ENCODE measurements at places on chromosomes 1 and 21.

DNA sequence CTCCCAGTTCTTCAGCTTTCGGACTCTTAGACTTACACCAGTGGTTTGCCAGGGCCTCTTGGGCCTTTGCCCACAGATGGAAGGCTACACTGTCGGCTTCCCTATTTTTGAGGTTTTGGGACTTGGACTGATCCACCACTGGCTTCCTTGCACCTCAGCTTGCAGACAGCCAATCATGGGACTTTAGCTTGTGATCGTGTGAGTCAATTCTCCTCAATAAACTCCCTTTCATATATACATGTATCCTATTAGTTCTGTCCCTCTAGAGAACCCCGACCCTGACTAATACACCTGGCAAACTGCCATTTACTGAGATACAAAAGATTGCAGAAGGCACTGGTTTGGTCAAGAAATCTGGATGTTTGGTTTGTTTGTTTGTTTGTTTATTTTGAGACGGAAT, 6.4 kb upstream of the RAB4A start:
- no peak for DNase-seq

DNA sequence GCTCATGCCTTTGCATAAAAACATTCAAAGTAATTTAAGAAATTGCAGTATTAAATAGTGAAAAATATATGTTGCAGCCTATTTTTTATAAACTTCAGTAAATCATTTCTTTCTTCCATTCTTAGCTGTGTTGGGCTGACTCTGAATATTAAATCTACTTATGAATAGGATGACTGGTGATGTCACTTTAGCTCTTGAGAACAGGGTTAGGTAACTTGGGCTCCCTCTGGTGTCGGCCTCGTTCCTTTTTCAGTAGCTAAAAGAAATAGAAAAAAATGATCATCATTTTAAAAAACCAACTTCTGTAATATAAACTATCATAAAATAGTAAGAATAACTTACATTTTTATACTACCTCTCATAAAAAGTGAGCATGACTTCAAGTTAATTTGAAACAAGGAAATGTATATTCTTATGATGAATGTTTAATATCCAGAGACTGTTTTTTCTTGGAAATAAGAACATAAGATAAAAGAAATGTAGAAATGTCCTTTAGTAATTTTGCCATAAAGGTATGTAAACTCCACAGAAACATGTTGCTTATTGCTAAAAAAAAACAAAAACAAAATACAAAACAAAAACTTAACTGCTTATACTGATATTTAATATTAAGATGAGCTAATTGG, 26.8 kb upstream of the NCAM2 start:
- no peak for DNase-seq

DNA sequence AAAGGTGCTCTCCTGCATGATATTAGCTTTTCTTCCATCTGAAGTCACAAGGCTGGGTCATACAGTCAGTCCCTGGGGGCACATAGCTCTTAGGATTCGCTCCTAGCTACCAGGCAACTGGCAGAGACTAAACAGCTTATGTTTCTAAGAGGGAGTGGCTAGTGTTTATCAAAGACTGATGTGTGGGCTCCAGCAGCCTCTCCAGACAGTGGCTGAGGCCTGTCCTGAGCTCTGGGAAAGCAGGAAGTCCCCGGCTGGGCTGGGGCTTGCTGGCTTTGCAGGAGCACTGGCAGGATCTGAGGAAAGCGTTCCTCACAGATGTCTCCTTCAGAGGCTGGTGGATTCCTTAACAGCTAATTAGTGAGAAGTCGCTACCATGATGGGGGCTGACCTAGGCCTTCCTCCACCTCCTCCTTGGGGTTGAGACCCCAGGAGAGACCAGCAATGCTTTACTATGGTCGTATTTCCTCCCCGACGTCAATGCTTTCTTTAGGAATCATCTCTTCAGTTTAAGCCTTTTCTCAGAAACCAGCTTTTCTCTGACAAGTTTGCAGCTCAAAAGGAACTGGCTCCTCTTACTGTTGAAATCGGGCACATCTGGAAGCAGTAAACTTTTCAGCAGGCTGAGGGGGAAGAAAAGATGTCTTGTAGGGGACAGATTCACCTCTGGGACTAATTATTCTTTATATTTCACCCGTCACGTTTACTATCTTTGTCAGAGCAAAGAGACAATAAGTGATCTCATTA, 33.5 kb upstream of the HHAT start:
- DNase-seq = no peak

- no peak for DNase-seq
Measured at GRCh38 chr1:171300401-171300800, 13.6 kb upstream of the FMO4 start.

- no peak for DNase-seq
Measured at GRCh38 chr1:151715726-151716404, 738 bp downstream of the CELF3 start.

GRCh38 chr1:52239708-52240001, 97.8 kb downstream of the ZFYVE9 start:
- DNase-seq = no peak

- DNase-seq = no peak
Measured at GRCh38 chr21:45263534-45263933, 24.2 kb downstream of the POFUT2 start.

DNA sequence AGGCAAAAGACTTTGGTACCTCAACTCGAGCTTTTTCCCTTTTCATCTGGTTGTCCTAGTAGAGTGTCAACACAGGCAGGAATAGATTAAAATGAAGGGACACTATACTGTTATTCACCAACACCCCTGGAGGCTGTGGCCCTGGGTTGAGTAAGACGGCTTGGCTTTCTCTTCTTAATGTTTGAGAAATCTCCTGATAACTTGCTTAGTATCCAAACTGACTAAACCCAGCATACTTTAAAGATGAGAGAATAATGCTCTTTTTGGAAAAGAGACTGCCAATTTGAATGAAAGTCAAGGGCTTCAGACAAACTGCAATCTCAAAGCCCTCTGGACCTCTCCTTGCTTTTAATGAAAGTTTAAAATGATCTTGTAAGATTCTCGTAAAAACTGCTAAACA, 2.6 kb upstream of the SLC30A1 start:
- DNase-seq = no peak

DNA sequence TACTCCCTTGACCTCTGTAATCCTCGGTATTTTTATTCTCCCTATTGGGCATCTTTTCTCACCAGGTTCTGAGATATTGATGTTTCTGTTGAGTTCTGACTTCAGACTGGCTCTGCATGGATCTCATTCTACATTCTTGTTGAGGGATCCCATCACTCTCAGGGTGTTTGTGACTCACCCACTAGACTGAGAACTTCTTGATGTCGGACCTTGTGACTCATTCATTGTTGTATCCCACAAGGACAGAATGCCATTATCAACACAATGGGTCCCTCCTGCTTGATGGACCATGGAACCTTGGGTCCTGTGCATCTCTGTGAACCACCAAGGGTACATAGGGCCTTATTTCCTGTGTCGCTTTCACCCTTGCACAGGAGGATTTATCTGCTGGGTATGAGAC, 174.1 kb downstream of the PBX1 start:
- no peak for DNase-seq

DNA sequence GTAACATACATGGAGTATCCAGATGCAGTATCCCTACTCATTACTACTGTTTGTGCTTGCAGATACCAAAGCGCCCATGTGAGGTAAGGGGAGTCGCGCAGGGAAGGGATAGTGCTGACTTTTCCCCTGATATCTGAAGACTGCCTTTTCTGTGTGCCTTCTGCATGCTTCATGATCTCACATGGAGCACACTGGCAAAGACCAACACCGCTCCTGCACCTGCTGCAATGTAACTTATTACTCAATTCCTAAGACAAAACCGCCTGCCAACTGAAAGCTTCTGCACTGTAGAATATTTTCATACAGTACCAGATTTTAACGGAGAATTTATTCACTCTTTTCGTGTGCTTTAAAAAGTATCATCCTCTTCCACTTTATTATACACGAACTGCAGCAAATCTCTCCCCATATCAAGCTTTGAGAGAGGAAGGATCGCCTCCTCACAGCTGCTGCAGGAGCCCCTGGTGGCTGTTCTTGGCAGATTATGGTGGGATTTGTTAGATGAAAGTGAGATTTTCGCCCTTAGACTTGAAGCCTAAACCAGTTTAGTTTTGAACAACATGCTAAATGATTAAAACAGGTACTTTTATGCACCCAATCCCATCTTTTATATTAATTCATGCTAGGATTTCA, 99.1 kb downstream of the PTPN14 start:
- no peak for DNase-seq

- no peak for DNase-seq
Measured at GRCh38 chr1:10615332-10615731, 140.6 kb downstream of the PEX14 start.

- DNase-seq = no peak
Measured at GRCh38 chr1:238404481-238404880, 513.8 kb upstream of the ZP4 start.

GRCh38 chr21:44456214-44456914, 1.1 kb downstream of the LRRC3 start:
- no peak for DNase-seq

- no peak for DNase-seq
Measured at GRCh38 chr1:80919426-80919825, 881.3 kb upstream of the ADGRL2 start.

DNA sequence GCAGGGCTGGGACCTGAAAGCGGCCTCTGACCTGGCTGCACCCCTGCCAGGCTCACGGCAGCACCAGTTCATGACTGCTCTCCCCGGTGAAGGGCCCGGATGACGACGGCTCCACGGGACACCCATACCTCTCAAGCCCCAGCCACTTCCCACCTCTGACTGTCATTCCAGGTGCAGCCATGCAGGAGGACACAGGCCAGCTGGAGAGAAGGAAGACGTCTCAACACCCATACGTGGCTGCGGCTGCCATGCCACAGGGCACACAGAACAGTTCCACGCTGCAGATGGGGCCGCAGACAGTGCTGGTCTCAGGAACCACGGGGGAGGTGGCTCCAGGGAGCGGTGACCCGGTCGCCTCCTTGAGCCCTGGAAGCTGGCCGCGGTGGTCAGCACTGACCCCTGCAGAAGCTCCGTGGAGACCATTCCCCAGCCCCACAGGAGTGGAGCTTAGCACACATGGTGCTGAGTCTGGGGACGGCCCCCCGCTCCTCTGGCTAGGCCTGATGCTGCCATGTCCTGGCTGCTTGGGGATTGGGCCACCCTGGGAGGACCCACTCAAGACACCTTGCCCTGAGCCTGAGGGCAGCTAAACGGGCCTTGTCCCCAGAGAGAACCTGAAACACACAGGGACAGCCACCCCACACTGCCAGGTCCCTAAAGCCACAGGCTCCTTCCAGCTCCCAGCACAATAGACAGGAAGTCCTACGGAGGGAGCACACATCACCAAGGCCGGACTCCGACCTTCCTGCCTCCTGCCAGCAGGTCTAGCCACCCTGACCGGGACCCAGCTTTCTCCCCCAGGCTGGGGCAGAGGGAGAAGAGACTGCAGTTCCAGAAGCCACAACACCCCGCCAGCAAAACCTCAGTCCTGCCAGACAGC, 8.6 kb downstream of the WNT9A start:
- DNase-seq = no peak

GRCh38 chr1:151584278-151584677, 27.6 kb upstream of the SNX27 start:
- DNase-seq = no peak

DNA sequence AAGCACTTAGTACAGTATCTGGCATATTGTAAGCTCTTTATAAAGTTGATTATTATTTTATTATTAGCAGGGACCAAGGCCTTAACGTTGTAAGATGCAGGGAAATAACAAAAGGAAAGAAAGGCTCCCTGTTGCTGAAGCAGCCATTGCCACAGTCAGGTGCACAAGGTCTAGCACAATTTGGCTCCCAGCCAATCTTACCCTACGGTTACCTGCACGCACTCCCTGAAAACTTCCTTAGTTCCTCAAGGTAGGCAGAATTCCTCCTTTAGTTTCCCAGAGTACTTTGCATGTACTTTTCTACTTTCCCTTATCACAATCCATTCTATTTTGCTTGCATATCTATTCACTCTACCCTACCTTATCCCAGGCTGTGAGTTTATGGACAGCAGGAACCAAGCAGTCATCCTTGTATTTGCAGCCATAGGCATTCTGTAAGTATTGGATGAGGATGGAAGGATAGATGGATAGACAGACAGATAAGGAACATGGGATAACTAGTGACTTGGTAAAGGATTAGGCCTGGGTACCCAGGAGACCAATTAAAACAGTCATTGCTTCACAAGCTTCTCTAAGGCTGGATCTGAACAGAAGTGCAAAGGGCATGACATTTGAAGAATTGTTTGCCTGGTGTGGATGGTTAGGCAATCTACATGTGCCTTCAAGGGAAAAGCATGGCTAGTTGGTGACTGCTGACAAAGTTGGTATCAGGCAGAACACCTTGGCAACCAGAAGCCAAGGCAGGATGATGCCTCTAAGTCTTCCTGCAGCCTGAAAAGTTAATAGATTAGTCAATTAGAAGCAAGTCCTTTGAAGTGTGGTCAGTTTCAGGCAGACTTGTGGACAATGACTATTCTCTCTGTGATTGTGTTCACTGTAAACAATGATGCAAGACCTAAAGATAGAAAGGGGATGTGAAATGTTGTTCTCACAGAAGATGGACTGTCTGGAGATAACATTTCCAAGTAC, 20.8 kb upstream of the JAK1 start:
- no peak for DNase-seq

DNA sequence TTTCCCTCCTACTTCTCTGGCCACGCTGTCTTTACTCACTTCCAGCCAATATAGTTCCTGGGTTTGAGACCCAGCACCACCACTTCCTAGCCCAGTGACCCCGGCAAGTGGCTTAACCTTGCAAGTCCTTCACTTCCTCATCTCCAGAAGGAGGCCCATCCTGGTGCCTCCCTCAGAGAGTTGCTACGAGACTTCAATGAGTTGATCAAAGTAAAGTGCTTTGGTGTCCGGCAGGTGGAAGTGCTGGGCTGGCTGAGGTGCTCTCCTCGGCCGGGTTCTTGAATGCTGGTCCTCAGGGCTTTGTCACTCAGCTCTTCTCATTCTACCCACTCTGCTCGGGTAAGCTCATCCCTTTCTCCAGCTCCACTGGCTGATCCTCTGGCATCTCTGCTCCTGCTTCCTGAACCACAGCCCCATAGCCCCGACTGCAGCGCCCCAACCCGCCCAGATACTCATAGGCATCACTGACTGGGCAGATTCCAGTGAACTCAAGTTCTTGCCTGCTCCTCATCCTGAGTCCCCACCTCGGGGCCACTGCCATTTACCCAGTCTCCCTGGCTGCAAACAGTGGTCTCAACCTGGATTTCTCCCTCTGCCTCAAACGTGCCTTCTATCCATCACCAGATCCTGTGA, 75.8 kb upstream of the WNT4 start:
- DNase-seq = no peak

GRCh38 chr1:75482951-75483350, 128.0 kb downstream of the SLC44A5 start:
- DNase-seq = no peak

- DNase-seq = no peak
Measured at GRCh38 chr1:162720996-162721395, 69.5 kb upstream of the HSD17B7 start.

GRCh38 chr21:21111309-21111920, 113.2 kb downstream of the NCAM2 start:
- no peak for DNase-seq

DNA sequence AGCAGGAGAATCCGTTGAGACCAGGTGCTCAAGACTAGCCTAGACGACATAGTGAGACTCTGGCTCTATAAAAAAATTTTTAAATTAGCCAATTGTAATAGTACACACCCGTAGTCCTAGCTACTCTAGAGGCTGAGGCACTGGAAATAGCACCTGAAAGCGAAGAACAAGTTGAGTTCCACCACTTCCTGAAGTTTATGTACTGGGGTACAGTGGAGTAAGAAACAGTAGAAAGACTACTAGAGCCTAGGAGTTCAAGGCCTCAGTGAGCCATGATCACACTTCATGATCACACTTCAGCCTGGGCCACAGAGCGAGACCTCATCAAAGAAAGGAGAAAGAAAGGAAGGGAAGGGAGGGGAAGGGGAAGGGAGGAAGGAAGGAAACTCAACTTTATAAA, 19.8 kb downstream of the RSBN1 start:
- DNase-seq = no peak

Measured in activated CD4-positive, CD25-positive, alpha-beta regulatory T cell (primary cell).